OCI-LY7 (cell line): ENCODE measurements at places on chromosomes 1 and 21. TPM values are rescaled to one million over a fixed set of nuclear protein-coding genes. Genes with fewer than 3 reads are reported as not detected.

The C1orf105 gene
- not detected in 2 replicates for total RNA-seq

The ZNF684 gene
- total RNA-seq, result 8.8 and 9.3 TPM in 2 replicates

- DNase-seq, result no peak
These were observed 23.8 kb downstream of the CR1 start for GRCh38 chr1:207519505-207520399.

- DNase-seq, result peak; percentile 59
These were observed 1.9 kb upstream of the DHRS3 start for GRCh38 chr1:12619792-12620487.
